Activated naive CD4-positive, alpha-beta T cell treated with anti-CD3 and anti-CD28 coated beads, Interleukin-2, amount 50 U/mL, for 16 hours (primary cell): ENCODE measurements at places on chromosomes 16 and 17.

DNA sequence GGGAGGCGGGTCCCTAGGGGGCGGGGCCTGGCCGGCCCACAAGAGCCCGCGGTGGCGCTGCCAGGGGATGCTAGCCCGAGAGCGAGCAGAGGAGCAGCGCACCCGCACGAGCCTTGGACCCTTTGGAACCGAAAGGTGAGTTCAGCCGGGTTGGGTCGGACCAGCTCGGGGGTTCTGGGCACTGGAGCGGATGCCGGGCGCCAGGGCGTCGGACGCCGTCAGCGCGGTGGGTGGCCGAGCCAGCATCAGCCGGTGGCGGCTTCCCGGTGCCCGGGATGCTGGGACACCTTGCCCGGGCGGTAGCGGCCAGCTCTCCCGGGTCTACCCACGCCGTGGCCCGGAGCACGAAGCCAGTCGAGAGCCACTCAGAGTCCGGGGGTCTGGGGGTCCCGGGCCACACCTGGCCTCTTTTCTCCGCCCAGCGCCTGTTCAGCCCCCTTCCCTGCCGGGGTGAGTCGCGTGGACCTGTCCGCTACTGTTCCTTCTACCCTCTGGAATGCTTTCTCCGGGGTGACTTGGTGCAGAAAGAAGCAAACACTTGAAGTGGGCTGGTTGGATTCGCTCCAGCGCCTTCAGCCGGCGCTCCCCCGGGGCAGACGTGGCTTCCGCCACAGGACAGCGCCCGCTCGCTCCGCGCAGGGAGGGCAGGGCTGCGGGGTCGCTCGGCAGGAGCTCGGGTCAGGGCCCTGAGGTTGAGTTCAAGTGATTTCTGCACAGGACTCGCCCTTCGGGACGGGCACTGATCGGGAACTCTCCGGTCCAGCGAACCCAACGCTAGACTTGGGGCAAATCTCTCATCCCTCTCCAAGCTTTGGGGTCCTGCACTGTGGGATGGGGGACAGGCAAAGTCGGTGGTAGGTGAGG, at the start of gene SCNN1G:
TSS of gene SCNN1G (plus strand) at position 67 of the 864 bp plus-strand sequence. CDS start 3,527 bp downstream, outside the sequence.
- no peak for DNase-seq

DNA sequence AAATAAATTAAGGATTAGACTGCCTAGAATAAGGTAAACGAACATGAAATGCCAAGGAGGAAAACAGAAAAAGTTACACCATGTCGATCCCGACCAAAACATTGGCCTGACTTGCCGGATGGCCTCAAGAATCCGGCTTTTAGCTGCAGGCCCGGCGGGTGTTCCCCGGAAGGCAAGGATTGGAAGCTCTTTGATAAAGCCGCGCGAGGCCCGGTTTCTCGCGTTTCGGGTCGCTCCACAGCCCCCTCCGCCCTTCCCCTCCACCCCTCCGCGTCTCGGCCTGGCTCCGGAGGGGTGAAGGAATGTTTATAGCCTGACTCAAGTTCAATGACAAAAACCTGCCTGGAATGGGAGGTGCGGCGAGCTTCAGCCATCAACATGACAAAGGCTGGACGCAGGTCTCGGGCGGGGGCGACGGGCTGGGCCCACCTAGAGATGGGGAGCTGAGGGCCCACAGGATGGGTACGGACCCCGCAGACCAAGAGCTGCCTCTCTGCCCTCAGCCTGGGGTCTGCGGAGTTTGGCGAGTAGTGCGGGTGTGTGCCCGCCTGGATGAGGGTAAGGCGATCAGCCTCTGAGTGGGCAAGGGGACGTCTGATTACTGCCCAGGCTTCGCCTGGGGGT, 2.6 kb downstream of the PRAC1 start:
- peak; percentile 16 for DNase-seq

- DNase-seq: no peak
Observed at GRCh38 chr17:48187872-48188608, 80.5 kb downstream of the SNX11 start.

DNA sequence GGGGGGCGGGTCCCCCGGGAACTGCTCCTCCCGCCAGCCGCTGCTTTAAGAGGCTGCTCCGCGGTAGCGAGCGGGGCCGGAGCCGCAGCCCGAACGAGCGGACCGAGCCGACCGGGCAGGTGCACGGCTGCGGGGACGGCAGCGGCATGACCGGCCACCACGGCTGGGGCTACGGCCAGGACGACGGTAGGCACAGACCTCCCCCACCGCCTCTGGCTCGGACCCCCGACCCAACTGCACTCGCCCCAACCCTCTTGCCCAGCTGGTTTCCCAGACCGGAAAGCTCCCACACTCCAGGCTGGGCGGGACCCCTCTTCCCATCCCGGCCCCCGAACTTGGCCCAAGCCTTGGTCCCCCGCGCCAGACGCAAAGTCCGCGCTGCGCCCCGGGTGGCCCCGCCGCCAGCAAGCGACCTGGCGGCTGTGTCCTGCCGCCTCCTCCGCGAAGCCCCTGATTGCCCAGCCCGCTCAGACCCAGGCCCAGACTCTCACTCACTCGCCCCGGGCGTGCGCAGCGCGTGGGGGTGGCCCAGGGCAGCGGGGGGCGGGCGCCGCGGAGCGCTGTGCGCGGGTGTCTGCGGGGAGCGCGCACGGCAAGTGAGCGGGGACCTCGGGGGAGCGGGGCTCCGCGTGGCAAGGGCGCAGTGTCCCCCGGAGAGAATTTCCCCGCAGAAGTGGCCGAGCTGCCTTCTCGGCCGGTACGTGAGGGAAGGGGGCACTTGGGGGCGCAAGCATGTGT, at the start of gene CA7:
TSS of gene CA7 (plus strand) at position 73 of the 738 bp plus-strand sequence. CDS start at position 147, 74 bp downstream.
- peak; percentile 28 for DNase-seq

DNA sequence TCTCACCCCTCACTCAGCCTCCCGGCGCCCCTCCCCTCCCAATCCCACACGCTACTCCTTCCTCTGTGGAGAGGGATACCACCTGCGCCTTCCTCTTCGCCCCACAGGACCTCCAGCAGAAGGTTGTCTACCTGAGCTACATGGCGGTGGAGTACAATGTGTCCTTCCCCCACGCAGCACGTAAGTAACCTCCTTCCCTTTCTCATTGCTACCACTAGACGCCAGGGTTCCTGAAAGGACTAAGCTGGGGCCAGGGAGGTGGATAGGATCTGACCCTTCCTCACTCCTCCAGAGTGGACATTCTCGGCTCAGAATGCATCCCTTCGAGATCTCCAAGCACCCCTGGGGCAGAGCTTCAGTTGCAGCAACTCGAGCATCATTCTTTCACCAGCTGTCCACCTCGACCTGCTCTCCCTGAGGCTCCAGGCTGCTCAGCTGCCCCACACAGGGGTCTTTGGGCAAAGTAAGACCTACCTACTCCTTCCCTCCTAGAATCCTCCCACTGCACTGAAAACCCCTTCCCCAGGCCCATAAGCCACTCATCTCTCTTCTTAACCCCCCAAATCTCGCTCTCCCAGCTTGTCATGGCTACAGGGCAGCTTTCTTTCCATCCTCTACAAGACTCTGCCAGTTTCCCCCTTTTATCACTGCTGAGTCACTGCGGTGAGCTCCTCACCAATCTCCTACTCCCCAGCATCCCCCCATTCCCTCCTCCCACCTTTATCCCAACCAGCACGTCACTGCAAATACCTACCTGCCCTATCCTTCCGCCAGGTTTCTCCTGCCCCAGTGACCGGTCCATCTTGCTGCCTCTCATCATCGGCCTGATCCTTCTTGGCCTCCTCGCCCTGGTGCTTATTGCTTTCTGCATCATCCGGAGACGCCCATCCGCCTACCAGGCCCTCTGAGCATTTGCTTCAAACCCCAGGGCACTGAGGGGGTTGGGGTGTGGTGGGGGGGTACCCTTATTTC, 1.5 kb downstream of the CD68 start:
- DNase-seq: no peak

GRCh38 chr17:39235555-39236449, 10.1 kb upstream of the STAC2 start:
- peak; percentile 29 for DNase-seq
